ENCODE measurements at places on chromosomes 1 and 21. TPM values are rescaled to one million over a fixed set of nuclear protein-coding genes. Genes with fewer than 3 reads are reported as not detected.
A peak's percentile ranks its signal among the peaks of the same experiment; 100 is the strongest.

- no peak for DNase-seq
Observed at GRCh38 chr1:93350322-93350721, 4.6 kb downstream of the DR1 start.

- no peak for DNase-seq
Observed at GRCh38 chr1:45272913-45273371, 53.8 kb upstream of the HPDL start.

DNA sequence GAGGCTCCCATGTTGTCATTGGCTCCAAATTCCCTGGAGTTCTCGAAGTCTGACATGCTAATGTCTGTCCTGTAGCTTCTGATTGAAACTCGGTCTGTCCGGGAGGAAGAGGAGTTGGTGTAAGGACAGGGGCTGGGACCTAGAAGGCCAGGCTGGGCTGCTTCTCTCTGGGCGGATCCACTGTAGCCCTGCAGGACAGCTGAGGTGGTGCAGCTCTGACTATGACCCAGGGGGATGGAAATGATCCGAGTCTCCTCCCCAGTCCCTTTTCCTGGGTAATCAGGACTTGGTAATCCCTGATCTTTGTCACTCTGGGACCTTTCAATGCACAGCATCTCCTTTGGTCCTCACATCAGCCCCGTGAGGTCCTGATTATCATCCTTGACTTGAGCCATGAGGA is 10.0 kb upstream of the FCMR start:
- DNase-seq, result no peak

- peak; percentile 75 for DNase-seq
Observed at GRCh38 chr1:53519421-53519820, 60.2 kb downstream of the DMRTB1 start.

The PDE4B gene
- total RNA-seq, result 9.0 TPM

- peak; percentile 28 for DNase-seq
Observed at GRCh38 chr1:78950826-78951225, 55.7 kb downstream of the ADGRL4 start.

GRCh38 chr1:94048413-94049164 is 72.4 kb downstream of the ABCA4 start:
- DNase-seq, result peak; percentile 31

GRCh38 chr21:23638131-23638695 is 1969.1 kb downstream of the MRPL39 start:
- no peak for DNase-seq

The LRRN2 gene
- not detected for total RNA-seq

The DONSON gene
- total RNA-seq, result 48.8 TPM

DNA sequence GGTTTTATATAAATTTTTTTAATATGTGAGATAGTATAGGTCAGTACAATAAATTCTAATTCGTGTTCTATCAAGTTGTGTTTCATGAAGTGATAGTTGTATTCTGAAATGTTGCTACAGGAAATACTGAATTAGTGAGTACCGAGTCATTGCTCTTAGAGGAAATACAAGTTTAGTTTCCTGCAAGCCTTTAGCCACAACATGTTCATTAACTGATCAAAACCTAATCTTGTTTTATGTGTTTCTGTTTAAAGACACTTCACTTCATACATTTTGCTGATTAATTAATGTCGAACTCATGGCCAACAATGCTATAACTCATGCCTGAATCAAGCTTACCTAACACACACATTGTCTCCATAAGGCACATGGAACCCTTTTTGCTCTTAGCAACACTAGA is 43.6 kb downstream of the LRRC7 start:
- DNase-seq, result no peak

- no peak for DNase-seq
Observed at GRCh38 chr1:3183813-3184212, 114.8 kb downstream of the PRDM16 start.

DNA sequence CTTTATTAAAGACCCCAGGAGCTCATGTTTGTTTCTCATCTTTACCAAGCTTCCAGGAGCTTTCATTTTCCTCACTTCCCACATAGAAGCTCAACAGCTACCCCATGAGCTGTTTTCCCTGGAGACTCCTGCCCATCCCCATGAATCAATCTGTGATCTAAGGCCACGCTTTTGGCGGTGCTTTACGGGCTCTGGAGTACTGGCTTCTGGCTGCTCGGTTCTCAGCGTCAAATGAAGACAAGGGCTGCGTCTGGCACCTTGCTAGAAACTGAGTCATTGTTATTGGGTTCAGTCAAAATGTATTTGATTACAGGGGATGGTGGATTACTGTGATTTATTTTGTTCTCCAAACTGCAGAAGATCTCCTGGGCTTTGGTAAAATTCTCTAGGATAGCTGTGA is 39.9 kb downstream of the ACP6 start:
- no peak for DNase-seq

DNA sequence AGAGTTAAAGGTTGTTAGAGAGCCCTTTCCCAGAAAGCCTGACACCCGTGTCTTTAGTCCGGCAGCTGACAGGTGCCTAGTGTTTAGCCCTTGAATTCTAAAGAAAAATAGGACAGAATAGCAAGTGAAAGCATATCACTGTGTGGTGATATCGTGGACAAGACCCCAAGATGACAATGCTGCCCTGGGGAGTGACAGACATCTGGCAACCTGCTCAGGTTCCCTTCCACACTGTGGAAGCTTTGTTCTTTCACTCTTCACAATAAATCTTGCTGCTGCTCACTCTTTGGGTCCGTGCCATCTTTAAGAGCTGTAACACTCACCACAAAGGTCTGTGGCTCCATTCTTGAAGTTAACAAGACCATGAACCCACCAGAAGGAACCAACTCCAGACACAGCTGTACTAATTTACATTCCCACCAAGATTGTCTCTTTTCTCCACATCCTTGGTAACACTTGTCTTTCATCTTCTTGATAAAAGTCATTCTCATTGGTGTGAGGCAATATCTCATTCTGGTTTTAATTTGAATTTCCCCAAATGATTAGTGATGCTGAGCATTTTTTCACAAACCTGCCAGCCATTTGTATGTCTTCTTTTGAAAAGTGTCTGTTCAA is 107.6 kb upstream of the SGIP1 start:
- DNase-seq, result peak; percentile 35

DNA sequence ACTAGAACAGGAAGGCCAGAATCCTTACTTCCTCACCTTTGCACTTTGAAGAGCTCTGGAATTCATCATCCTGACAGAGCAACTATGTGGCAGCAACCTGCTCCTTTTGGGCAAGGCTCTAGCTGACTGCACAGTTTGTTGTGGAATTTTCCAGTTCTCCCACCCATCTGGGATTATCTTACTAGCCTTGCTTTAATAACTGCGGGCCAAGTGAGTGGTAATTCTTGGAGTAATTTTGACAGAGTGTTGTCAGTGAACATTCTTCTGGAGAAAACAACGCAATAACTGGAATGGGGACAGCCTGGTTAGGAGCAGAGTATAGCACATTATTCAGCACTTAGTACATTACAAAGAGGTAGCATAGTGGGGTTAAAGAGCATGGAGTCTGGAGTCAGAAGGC is 75.3 kb downstream of the NTMT2 start:
- peak; percentile 7 for DNase-seq

The RNASEL gene
- total RNA-seq, result 5.9 TPM

GRCh38 chr1:15370781-15371520 is 38.7 kb upstream of the EFHD2 start:
- DNase-seq, result no peak

DNA sequence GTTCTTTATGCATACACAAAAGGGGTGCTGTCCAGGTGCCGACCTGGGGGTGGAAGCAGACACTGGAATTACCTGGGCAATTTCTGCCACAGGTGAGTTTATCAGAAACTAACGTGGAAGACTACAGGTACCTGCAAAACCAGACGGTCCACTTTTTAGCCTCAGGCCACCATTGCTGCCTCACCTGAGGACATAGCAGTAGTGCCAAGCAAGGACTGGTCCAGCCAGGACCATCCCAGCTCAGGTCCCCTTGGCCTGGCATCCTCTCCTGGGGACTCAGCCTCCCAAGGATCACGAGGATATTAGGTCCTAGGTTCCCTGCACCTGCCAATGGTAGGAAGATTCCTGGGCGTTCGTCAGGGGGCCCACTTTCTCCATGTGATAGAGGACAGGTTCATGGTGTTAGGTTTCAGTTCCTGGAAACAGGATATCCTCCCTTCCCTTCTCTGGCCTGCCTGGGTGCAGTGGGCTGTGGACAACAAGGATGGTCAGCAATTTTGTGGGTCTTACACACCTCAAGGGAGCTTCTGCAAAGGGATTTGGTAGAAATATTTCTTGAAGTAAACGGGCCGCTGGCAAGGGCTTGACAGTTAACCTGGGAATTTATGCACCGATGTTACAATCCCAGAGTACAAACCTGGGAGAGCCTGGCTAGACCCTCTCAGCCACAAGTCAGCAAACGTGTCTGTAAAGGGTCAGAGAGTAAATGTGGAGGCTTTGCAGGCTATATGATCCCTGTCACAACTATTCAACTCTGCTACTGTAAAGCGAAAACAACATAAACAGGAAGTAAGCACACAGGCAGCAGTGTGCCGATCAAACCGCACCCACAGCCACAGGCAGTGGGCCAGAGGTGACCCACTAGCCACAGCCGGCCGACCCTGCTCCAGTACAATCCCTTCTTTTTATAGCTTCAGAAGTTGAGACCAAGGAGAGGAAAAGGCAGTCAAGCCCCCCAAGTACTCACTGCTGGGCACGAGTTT is 71.4 kb upstream of the RAB4A start:
- peak; percentile 30 for DNase-seq
